ENCODE measurements at places on chromosomes 6 and 20.

DNA sequence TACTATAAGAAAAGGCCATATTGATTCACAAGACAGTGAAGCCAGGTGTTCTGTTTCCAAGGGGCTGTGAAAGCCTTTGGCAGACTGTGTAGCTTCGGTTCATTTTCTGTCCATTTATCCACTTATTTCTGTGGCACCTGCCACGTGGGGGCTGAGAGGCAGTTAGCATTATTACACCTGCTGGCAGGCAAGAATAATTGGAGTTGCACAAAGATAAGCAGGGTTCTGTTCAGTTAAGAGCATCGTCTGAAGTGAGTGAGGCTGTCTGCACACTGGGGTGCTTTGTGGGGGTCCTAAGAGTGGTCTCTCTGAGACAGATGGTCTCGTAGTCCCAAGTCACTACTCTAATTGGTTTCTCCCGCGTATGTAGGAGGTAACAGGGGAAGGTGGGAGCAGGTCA lies 60.6 kb upstream of the CCN6 start:
- DNase-seq, result no peak

GRCh38 chr6:129317931-129318820 lies 391.8 kb downstream of the ARHGAP18 start:
- DNase-seq, result peak; percentile 52

DNA sequence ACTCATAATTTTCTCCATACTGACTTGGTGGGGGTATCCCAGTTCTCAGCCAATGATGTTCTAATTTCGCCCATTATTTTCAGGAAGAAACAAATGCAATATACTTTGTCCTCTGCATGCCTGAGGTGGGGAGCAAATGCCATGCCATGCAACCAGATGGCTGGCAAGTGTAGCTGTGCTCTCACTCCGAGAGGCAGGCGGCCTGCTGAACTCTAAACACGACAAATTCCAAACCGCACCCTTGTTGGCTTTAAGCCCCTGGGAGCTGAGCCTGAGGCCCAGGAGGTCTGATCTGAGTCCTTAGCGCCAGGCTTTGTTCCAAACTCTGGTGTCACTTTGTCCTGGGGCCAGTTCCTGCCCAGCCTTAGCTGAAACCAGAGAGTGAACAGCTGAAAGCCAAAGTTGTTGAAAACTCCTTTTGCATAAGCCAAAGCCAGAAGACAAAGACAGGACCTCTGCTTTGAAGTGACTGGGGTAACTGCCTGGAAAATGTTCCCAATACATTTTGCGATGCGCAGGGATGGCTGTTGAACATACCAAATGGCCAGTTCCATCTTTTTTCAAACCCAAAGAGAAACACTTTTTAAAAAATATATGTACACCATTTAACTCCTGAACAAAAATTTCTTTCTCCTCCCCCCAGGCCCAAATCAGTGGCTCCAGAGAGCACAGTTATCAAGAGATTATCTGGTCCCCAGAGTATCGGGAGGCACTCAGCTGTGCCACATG lies 46.2 kb downstream of the TTI1 start:
- DNase-seq, result peak; percentile 30

DNA sequence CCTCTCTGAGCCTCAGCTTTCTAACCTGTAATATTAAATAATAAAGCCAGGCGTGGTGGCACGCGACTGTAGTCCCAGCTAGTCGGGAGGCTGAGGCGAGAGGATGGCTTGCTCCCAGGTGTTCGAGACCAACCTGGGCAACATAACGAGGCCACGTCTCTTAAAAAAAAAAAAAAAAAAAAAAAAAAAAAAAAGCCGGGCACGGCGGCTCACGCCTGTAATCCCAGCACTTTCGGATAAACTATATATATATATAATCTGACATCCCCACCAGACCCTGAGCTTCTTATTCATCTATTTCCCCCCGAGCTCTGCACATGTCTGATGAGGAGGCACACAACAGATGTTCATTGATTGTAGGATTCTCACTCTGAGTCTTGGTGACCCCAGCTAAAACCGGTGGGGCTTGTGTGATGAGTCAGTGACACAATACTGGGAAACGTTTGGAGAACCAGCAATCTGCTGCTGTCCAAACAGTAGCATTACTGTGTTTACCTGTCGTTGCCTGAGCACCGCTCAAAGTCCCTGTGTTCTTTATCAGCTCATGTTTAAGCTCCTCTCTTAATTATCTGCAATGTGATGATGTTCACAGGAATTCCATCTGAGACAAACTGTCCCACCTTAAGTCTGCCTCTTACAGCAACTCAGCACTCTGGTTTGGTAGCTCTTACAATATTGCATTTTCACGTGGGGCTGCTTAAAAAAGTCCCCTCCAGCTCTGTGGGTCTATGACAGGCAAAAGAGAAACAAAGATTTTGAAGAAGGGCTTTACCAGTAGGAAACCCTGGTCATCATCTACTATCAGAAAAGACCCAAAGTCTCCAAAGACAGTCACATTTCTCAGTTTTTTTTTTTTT lies 1.0 kb upstream of the SPATA2 start:
- peak; percentile 45 for DNase-seq

DNA sequence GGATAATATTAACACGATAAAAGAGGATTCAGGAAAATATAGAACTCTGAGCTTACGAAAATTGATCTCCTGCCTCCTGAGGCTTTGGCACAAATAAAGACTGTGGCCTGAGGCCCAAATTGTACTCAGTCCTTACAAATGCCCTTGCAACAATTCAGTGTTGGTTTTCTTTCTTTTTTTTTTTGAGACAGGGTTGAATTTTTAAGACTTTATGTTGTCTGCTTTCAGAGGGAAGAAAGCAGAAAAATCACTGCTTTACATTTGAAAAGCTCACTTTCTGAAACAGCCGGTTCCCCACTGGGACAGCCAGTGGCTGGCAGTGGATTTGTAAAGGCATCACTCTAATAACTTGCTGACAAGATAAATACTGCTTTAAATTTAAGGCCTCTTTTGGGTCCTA lies 290.5 kb downstream of the SLC35F1 start:
- no peak for DNase-seq

DNA sequence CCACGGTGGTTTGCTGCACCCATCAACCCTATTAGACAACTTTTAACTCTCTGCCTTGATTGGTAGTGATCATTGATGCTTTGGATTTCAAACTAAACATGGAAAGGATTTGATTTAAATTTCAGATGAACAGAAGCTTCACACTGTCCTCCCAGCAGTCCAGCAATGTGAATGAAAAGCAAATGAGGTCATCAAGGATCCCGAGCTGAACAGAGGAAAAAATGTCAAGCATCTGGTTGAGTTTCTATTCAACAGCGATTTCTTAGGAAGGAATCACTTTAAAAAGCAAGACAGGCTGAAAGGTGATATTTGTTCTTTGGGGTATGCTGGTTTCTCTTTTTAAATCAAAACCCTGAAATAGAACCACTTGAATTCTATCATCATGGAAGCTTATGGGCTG lies 10.6 kb upstream of the SAMD3 start:
- peak; percentile 51 for DNase-seq

DNA sequence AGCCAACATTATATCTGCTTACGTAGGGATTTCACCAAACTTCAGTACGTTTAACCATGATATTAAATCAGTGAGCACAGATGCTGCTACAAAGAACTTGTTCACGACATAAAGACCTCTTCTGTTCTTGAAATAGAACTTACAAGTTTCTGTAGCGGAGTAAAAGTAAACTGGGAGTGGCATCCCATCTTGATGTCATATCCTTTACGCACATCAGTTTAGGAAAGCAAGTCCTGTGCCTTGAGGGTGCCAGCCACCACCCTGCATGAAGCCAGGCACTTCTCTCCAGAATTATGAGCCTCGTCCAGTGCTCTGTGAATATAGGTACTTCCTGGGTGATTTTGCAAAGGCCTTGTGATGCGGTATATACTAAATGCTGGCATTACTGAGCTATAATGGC lies 122.6 kb downstream of the BTBD3 start:
- DNase-seq, result no peak

DNA sequence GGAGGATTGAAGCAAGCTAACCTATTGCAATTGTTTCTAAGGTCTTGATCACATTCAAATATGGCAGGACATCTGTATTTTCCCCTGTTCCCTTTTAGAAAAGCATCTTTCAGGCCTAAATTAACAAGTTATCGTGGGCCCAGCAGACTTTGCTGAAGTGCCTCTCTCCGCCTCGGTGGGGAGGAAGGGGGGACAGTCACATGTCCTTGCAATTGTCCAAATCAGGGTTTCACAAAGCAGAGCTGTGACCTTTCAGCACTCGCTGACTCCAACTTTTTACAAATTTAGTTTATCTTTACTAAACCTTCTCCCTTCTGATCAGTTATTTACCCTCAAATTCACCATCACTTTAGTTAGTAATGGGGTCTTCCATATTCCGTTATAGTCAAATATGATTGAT lies 74.4 kb upstream of the KCNK16 start:
- DNase-seq, result no peak

DNA sequence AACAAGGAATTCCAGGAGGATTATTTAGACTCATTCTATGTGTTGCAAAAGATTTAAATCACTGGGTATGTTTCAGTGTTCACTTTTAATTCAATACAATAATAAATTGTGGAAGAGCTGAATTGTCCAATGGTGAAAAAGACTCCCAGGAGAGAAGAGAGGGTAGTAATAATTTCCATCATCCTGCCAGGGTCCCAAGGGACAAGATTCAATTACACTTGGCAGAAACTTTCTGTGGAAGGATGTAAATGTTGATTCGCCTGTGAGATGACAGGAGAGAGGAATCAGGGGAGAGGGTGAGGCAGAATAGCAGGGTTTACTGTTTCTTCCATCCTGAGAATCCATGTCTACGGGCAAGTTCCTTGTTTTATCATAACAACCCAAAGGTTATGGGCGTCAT lies 342.7 kb downstream of the ESR1 start:
- peak; percentile 47 for DNase-seq

DNA sequence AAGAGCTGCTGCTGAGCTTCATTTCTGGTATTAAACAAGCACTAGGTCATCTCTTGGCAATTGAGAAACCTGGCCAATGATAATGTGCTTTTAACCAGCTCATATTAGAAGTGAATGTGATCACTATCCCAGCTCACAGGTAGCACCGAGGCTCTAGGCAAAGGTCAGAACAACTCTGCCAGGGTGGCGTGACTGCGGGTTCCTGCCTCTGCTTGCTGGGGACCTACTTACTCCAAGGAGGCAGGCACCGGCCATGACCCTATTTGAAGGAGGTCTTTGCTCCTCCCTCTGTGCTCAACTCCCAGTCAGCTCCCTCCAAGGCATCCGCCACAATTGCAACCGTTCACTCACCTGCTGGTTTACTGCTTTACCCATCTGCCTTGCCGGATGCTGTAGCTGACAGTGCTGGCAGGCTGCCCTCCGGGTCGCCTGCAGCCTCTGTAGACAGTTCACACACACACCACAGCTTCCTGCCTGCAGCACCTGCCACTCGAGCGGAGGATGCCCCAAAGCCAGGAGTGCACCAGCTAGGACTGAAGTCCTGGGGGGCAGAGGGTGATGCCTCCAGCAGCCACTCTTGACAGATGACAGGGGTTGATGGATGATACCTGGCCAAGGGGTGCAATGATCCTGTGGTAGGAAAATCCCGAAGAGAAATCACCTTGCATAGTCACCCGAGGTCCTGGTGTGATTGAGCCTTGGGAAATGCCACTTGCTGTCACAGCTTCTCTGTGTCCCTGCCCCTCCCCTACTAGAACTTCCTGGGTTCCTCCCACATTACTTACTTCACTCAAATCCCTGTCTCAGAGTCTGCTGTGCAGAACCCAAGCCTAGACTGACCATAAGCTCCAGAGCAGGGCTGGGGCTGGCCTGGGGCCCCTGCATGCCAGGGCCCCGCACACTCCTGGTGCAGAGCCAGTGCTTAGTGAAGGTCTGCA lies 8.8 kb upstream of the VSX1 start:
- DNase-seq, result no peak

Measured in fibroblast of skin of right biceps (primary cell).